ENCODE measurements at places on chromosomes 6 and 20. TPM values are rescaled to one million over a fixed set of nuclear protein-coding genes. Genes with fewer than 3 reads are reported as not detected.

LY86 gene
- not detected for total RNA-seq

CPXM1 gene
- total RNA-seq = 0.15 TPM

FUT9 gene
- total RNA-seq = not detected

HS3ST5 gene
- not detected for total RNA-seq

MATN4 gene
- not detected for total RNA-seq

TFAP2A gene
- 26.6 TPM for total RNA-seq

JPH2 gene
- total RNA-seq = 16.4 TPM

C6orf163 gene
- not detected for total RNA-seq

CST7 gene
- 4.2 TPM for total RNA-seq

CDC5L gene
- total RNA-seq = 35.3 TPM

SLC17A3 gene
- total RNA-seq = not detected

MEI4 gene
- total RNA-seq = not detected

TCF19 gene
- total RNA-seq = 84.1 TPM

ROMO1 gene
- 667 TPM for total RNA-seq

TRIM10 gene
- not detected for total RNA-seq

PI16 gene
- not detected for total RNA-seq

AIF1 gene
- total RNA-seq = not detected

OR2W1 gene
- total RNA-seq = not detected

RNF182 gene
- 26.5 TPM for total RNA-seq

SPTLC3 gene
- 9.2 TPM for total RNA-seq

LRRN4 gene
- 0.76 TPM for total RNA-seq

VGLL2 gene
- not detected for total RNA-seq

GSTA3 gene
- 2.4 TPM for total RNA-seq

TNFRSF6B gene
- total RNA-seq = not detected

PROKR2 gene
- not detected for total RNA-seq

CRISP2 gene
- not detected for total RNA-seq

HLA-G gene
- not detected for total RNA-seq

SMPDL3A gene
- total RNA-seq = 3.1 TPM

HLA-DRA gene
- total RNA-seq = 1.2 TPM

CFAP206 gene
- total RNA-seq = 2.4 TPM

RANBP9 gene
- total RNA-seq = 45.7 TPM

ME1 gene
- 11.6 TPM for total RNA-seq

ZC2HC1B gene
- not detected for total RNA-seq

KHDC1L gene
- total RNA-seq = not detected

KCNK5 gene
- not detected for total RNA-seq

CLPSL2 gene
- not detected for total RNA-seq

EGFL8 gene
- total RNA-seq = 1.6 TPM

COL9A3 gene
- total RNA-seq = 0.17 TPM

TINAG gene
- total RNA-seq = not detected

LINC00237 gene
- total RNA-seq = not detected

PPP1R16B gene
- total RNA-seq = not detected

SMOC2 gene
- 0.47 TPM for total RNA-seq
